ENCODE measurements at places on chromosomes 3 and 15. TPM values are rescaled to one million over a fixed set of nuclear protein-coding genes. Genes with fewer than 3 reads are reported as not detected.

Gene DUOX1
- polyA plus RNA-seq, result 0.20 TPM

Gene CCPG1
- 16.5 TPM for polyA plus RNA-seq

Gene ACSBG1
- polyA plus RNA-seq, result 0.11 TPM

Gene PLSCR5
- polyA plus RNA-seq, result not detected

Gene IGSF10
- 0.74 TPM for polyA plus RNA-seq

Gene ATP10A
- 2.8 TPM for polyA plus RNA-seq

Gene SLC25A36
- polyA plus RNA-seq, result 18.8 TPM

Gene TPRA1
- 27.0 TPM for polyA plus RNA-seq

Gene UROC1
- not detected for polyA plus RNA-seq

Gene IMPG2
- polyA plus RNA-seq, result under 0.01 TPM

Gene CNTN6
- polyA plus RNA-seq, result 0.01 TPM

Gene ZNF385D
- 3.9 TPM for polyA plus RNA-seq

Gene GOLGA8Q
- polyA plus RNA-seq, result 0.54 TPM

Gene ASB14
- polyA plus RNA-seq, result not detected
